Stimulated activated CD8-positive, alpha-beta memory T cell treated with anti-CD3 and anti-CD28 coated beads, Interleukin-7, amount 100 ng/mL, for 1 hour (primary cell): ENCODE measurements at places on chromosomes 3 and 15.

- DNase-seq, result no peak
Measured at GRCh38 chr15:43930556-43930955, 103.8 kb downstream of the WDR76 start.

- DNase-seq, result no peak
Measured at GRCh38 chr3:27094721-27095120, 274.5 kb downstream of the NEK10 start.

- no peak for DNase-seq
Measured at GRCh38 chr3:126355777-126356372, 1.3 kb downstream of the KLF15 start.

DNA sequence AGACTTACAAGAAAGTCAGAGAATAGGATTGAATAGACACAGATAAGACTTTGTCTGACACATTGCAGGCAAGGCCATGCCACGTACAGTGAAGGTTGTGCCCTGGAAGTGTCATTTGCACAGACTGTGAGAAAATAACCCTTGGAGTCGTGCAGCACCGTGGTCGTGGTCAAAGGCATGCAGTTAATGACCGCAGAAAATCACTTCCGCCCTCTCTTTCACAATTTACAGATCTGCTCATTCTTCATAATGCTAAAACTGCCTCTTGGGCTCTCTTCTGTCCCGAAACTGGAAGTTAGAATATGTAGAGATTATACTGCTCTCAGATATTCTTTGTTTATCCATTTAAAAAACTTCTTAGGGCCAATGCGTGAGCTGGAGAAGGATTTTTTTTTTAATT is 73.2 kb upstream of the CTXND1 start:
- no peak for DNase-seq

DNA sequence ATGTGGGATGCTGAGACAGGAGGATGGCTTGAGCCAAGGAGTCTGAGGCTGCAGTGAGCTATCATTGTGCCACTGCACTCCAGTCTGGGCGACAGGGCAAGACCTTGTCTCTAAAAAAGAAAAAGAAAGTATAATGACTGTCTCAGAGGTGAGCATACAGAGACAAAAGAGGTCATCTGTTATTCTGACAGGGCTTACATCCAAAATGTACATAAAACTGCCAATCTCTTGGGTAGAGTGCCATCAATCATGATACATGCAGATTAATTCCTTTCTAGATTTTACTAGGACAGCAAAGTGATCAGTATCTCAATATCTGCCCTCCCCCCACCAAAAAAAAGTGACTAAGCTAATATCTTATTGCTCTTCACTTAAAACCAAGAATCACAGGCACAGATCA is 41.0 kb downstream of the RFX7 start:
- DNase-seq, result no peak

DNA sequence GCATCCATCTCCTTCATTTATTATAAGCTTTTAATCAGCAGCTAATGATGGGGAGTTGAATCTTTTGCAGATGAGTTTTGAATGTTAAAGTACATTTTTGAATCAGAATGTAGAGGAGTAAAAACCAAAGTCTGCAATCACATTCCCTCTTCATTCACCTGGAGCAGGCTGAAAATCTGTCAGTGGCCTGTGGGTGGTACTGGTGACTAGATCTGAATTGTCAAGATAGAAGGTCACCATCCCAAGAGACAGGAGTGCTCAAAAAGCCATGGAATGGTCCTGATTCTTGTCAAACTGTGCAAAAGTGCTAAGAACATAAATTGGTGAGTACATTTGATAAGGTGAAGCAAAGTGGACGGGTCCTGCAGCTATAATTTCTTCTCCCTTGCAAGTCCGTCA is 881.3 kb upstream of the NR2F2 start:
- no peak for DNase-seq

- DNase-seq, result no peak
Measured at GRCh38 chr3:26768068-26768651, 145.6 kb downstream of the LRRC3B start.

- no peak for DNase-seq
Measured at GRCh38 chr3:107858876-107859275, 232.0 kb downstream of the CD47 start.

DNA sequence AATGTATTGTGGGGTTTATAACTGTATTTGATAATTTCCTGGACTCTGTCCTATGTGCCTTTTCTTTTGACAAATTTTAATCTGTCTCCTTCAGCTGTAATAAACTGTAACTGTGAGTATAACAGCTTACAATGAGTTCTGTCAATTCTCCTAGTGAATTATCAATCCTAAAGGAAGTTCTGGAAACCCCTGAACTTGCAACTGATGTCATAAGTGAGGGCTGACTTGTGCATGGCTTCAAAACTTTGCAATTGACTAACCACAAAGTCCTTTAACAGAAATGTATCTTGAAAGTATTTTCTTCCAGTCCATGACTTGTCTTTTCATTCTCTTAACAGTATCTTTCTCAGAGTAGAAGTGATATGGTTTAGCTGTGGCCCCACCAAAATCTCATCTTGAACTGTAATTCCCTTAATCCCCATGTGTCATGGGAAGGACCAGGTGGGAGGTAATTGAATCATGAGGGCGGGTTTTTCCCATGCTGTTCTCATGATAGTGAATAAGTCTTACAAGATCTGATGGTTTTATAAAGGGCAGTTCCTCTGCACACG is 108.3 kb downstream of the TFDP2 start:
- DNase-seq, result no peak

- DNase-seq, result no peak
Measured at GRCh38 chr3:53628536-53629401, 134.4 kb downstream of the CACNA1D start.

DNA sequence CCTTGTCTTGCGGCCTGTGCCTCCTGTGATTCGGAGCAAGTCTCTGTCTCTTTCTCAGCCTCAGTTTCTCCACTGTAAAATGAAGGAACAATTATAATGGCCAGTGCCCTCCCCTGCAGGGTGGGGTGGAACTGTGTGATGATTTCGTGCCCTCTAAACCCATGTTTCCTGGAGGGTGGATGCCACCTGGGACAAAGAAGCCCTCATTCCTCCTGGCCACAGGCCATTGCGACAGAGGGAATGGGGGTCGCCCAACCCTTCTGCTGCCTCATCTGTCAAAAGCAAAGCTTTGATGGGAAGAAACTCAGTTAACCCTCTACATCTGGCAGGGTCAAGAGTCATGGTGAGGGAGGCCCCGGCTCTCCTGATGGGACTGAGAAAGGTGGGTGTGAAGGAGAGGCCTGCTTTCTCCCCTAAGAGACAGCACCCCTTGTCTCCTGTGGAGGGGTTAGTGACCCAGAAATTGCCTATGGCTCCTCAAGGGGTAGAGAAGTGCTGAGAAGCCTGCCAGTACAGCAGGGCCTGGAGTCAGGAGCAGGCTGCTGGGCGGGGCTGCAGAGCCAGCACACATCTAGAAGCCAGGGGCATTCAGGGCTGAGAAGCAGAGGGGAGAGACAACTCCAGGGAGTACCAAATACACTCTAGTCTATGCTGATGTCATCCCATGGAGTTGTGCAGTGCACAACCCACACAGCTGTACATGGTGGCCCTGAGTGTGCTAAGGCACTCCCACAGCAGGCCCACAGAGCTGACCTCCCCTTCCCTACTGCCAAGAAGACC is 61.0 kb downstream of the PLXNA1 start:
- no peak for DNase-seq

DNA sequence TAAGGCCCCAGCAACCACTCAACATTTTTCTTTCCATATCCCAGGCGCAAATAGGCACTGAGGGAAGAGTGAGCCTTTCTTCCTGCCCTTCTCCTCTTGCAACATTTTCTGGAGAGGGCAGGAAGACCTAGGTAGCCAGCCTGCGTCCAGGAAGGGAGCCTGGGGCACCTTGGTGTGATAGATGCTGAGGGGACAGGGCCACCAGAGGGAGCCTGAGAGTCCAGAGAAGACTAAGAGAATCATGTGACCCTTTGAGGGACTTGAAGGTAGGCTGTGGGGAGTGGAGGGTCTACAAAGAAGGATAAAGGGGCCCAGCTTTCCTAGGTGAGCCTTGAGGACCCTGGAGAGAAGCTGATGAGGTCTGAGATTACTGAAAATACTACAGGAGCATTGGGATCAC is 346.6 kb downstream of the CNTN6 start:
- DNase-seq, result no peak

DNA sequence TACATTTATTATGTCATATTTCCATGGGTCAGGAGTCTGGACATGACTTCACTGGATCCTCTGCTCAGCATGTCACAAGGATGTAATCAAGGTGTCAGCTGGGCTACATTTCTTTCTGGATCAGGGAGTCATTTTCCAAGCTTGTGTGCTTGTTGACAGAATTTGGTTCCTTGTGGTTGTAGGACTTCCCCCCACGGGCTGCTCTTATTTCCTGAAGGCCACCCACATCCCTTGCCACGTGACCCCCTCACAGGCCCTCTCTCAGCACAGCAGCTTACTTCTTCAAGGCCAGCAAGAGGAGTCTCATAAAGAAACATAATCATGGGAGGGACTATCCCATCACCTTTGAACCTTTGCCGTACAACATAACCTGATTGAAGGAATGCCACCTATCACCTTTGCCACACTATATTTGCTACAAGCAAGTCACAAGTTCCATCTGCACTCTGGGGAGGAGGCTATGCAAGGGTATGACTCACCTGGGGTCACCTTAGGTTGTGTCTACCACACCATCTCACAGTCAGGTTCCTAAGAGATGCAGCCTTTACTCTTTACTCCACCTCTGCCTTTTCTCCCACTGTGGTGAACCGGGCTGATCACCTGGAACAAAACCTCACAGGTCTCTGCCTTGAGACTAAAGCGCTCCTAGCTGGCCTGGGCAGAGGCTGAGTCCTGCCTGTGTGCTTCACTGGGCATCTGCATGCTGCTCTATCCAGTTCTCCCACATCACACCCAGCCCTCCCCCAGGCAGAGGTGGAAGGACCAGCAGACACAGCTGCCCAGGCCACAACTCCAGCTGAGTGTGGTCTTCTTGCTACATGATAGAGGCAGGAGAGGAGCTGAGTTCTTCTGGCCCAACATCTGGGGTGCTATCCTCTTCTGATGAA is 13.5 kb downstream of the RAB6B start:
- DNase-seq, result no peak

- no peak for DNase-seq
Measured at GRCh38 chr3:187955587-187955952, 198.4 kb upstream of the LPP start.

DNA sequence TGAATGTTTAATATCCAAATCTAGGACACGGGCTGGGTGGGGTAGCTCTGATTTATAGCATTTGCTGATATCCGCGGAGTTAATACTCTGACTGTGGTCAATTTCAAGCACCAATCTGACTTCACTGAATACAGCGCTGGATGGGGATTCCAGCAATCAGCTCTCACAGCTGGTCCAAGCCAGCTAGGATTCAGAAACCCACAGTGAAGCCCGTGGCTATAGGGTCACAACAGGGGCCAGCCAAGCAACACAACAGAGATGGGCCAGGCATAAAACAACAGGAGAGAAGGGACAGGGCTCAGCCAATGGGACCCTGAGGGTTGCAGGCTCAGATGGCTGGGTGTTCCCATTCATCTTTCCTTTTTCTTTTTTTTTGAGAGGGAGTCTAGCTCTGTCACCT is 5.4 kb upstream of the LMAN1L start:
- DNase-seq, result no peak

GRCh38 chr3:141878326-141878725 is 1.9 kb downstream of the ATP1B3 start:
- no peak for DNase-seq
